ENCODE measurements at places on chromosomes 6 and 20. TPM values are rescaled to one million over a fixed set of nuclear protein-coding genes. Genes with fewer than 3 reads are reported as not detected.

GRCh38 chr6:41524634-41525011 is 21.6 kb upstream of the FOXP4 start:
- DNase-seq = no peak

The HLA-DPB1 gene
- total RNA-seq = 25.1 TPM

The SCRT2 gene
- not detected for total RNA-seq

DNA sequence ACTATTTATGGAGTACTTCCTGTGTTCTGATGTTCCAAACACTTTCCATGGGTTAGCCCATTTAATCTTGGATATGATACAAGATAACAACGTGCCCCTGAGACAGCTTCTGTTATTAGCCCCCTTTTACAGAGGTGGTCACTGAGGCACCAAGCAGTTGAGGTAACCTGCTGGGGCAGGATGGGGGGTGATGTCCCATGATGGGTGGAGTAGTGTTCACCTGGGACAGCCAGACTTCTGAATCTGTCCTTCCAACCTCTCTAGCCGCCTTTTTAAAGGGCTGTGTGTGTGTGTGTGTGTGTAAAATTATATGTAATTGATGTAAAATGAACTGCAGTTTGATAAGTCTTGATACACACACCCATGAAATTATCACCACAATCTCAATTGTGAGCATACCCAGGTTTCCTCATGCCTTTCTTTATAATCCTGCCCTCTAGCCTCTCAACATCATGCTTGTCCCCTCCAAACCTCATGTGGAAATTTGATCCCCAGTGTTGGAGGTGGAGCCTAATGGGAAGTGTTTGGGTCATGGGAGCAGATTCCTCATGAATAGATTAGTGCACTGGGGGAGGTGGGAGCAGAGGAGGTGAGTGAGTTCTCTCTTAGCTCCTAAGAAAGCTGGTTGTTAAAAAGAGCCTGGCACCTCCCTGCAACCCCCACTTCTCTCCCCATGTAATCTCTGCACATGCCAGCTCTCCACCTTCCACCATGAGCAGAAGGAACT is 39.2 kb downstream of the PLAGL2 start:
- DNase-seq = no peak

DNA sequence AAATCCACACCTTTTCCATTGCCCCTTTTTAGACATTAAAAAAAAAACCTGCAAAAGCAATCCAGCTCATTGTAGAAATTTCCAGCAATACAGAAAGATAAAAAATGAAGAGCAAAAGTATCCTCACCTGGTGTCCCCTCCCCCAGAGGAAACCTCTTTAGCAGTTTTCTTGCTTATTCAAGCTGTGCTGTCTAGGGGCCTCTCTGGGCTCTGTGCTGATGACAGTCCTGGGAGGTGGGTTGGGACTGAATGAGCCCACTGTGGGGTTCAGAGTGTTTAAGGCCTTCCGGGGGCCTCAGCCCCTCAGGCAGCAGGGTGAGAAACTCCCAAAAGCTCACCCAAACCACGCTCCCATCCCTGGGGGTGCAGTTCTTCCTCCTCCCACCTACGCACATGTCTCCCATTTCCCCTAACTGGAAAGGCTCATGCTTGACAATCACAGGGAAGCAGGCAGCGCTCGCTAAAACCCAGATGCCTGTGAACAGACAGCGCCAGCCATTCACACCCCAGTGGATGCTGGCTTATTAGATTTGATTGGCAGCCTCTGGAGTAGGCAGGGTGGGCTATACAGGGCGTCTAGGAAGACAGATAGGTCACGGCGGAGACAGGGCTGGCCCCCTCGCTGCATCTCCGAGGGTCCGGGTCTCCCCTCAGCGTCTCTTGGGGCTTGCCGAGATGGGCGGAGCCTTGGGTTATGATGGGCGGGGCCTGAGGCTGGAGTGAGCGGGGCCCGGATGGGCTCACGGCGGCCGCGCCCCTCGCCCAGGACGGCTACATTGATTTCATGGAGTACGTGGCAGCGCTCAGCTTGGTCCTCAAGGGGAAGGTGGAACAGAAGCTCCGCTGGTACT is 4.6 kb downstream of the GUCA1A start:
- no peak for DNase-seq

GRCh38 chr6:134341999-134342567 is 24.2 kb upstream of the SGK1 start:
- DNase-seq = no peak

DNA sequence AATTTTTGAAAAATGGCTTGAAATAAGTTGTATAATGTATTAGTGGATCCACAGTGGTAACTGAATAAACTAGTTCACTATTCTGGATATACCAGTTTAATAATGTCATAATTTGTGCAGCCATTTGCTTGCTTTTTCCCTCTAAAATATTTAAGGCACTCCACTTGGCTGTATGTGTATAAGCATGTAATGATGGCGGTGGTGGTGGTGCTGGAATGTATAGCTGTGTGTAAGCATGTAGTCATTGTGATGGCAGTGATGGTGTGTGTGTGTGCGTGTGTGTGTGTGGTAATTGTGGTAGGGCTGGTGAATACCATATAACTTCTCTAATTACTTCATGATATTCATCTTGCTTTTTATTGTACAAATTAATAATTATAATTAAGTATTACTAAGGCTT is 89.2 kb upstream of the HIVEP1 start:
- no peak for DNase-seq

The PRPH2 gene
- total RNA-seq = 0.15 TPM

The MAFB gene
- 1.7 TPM for total RNA-seq

GRCh38 chr6:138543657-138544056 is 44.4 kb upstream of the NHSL1 start:
- no peak for DNase-seq

The TMC2 gene
- total RNA-seq = not detected

- DNase-seq = no peak
Measured at GRCh38 chr6:162271922-162272321, 455.6 kb downstream of the PRKN start.

DNA sequence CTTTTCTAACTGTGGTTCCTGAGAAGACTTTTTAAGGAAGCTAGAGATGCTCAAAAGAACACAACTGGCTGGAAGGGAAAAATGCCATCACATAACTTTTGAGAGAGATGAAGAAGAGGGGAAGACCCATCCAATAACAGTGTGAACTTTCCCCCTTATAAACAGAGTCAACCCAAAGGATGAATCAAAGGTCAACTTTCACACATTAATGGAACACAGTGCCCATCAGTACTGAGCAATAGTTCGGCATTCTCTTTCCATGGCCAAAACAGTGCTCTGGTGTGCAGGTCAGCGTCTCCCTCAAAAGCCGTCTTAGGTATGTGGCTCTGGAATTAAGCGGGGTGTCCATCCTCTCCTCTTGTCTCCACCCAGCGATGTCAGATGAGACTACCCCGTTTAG is 130.4 kb downstream of the GJA10 start:
- no peak for DNase-seq

The SEL1L2 gene
- total RNA-seq = not detected

- no peak for DNase-seq
Measured at GRCh38 chr6:136464148-136464547, 86.1 kb downstream of the MAP7 start.

DNA sequence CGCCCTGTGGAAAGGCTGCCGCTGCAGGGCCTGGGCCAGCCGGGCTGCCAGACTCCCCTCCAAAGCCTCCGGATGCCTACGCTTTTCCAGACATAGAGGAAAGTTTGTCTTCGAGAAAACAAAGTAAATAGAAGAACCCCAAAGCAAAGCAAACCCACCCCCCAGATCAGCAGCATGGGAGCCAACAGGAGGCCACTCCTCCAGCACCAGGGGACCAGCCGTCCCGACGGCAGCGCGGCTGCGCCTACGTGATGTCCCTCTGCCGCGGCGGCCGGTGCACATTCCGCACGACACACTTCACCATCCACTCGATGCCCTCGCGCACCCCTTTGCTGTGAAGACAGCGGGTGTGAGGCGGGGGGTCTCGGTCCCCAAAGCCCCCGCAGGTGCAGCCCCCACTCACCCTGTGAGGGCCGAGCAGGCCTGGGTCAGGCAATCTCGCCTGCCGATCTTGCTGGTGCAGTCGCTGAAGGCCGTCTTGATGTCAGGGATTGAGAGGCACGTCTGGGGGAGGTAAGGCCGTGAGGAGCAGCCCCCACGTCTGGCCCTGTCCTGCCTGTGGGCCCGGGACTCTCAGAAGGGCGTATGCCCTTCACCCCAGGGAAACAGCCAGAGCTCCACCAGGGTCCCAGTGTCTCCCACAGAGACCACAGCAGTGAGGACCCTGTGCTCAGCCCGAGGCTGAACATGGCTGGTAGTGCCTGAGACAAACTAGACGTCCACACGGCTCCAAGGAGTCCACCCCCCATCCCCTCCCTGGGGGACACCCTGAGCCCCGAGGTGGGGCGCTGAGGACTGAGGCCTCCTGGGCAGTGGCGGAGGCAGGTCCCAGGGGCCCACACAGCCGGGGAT is 4.0 kb downstream of the TNFRSF6B start:
- DNase-seq = no peak

- DNase-seq = no peak
Measured at GRCh38 chr20:19543101-19543500, 215.0 kb upstream of the RIN2 start.

DNA sequence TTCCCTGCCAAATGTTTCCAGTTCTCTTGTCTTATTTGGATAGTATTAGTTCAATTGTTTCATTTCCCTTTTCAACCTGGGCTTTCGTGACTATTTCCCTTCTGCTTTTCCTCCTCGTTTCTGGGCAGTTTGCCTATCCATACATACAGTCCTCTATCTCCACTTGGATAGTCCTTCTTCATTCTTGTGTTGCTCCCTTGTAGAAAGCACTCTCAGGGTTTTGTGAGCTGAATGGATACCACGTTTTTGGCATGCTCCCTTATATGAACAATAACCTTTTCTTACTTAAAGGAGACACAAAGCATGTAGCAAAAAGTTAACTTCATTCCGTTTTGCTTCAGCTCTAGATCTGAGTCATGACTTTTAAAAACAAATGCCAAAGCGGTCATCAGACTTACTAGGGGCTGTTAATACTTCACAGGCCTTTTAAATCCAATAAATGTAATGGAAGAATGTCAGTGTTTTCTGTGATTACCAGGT is 16.6 kb downstream of the CRYBG1 start:
- no peak for DNase-seq

- no peak for DNase-seq
Measured at GRCh38 chr6:7424967-7425807, 35.6 kb downstream of the RIOK1 start.

The GINM1 gene
- total RNA-seq = 20.4 TPM

GRCh38 chr20:50980851-50981713 is 22.5 kb downstream of the MOCS3 start:
- DNase-seq = peak; percentile 36

DNA sequence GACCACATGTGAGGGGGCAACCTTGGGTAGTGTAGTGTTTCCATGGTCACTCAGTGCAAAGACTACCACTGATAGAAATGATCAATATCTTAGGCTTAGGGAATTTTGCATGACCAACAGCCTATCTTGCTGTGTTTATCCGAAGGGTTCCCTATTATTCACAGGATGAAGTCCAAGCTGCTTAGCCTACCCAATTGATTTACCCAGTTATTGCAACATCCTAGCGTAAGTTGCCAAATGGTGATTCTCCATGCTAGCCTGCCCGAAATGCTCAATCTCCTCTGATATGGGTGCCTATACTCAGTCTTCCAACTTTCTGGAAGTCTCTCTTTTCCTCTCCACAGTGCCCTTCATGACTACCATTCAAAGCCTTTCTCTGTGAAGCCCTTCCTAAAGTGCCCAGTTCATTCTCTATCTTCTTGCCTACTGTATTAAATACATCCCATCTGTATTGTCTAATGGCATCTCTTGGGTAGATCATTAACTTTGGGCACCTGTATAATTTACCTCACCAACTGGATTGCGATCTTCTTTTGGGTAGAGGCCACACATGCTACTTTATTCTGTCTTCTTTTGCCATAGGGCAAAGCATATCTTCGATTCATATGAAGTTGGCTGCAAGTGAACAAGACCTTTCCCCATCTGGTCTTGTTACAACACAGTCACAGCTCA is 240.5 kb downstream of the CLIC5 start:
- DNase-seq = no peak

DNA sequence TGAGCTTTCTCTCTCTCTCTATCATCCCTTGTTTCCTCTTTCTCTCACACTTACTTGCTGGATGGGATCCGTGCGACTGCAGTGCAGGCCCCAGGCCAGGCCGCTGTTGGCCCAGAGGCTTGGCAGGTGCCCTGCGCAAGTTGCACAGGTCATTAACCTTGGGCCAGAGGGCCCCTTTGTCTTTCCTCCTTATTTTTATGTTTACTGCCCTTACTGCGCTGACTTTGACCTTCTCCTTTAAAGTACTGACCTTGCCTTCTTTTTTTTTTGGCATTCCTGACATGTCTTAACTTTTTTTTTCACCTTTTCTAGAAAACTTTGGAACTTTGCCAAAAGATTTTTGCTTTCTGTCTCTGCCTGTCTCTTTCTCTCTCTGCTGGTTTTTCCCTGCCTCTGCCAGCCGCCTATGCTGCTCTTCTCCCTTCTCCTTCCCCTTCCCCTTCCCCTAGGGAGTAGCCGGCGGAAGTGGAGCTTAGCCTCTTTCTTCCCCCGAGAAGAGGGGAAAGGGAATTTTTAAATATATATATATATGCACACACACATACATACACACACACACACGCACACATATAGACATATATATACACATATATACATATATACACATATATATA is 59.6 kb upstream of the CDH4 start:
- no peak for DNase-seq

- no peak for DNase-seq
Measured at GRCh38 chr20:31494131-31494530, 19.0 kb downstream of the REM1 start.

GRCh38 chr6:138031417-138031816 is 75.8 kb downstream of the PERP start:
- DNase-seq = no peak

- no peak for DNase-seq
Measured at GRCh38 chr6:131586543-131586942, 13.5 kb downstream of the ARG1 start.

DNA sequence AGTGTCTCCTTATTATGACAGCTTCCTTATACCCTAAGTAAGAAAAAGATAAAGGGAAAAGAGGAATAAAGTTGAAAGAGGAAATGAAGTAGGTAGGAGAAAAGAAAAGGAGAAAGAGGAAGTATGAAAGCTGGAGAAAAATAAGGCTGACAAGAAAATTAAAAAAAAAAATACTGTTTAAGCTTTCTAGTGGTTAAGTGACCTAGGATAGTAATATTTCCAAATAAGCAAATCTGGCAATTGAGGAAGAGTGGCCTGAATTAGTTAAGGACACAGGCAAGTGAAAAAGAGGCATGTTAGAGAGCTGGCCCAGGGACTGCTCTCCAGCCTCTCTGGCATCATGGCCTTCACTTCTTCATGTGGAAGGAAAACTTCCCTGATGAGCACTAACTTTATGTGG is 76.5 kb upstream of the ADGRF1 start:
- DNase-seq = no peak

DNA sequence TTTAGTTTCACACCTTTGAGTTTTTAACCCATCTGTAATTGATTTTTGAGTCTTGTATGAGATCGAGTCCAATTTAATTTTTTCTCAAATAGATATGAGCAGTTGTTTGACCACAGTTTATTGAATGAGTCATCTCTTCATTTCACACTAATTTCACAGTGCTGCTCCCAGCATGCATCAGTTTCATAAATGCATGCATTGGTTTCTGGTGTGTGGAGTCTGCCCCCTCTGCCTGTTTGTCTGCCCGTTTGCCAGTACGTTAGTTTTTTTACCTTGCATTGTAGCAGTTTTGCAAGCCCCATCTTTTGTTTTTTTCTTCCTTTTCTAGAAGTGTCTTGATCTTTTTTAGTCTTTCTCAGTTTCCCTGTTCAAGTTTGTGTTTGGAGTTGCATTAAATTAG is 11.9 kb downstream of the SLX4IP start:
- DNase-seq = peak; percentile 57

The BLOC1S5 gene
- 20.0 TPM for total RNA-seq

The ANKRD66 gene
- not detected for total RNA-seq
